ENCODE measurements at places on chromosomes 5 and 9. TPM values are rescaled to one million over a fixed set of nuclear protein-coding genes. Genes with fewer than 3 reads are reported as not detected.
A peak's percentile ranks its signal among the peaks of the same experiment; 100 is the strongest.

- no peaks in the 10 kb centered on the region for H3K4me1 ChIP-seq
- no peak overlapping the region for H3K27ac ChIP-seq
- H3K27me3 ChIP-seq, result peaks cover 1% of the 10 kb centered on the region
- no peak for DNase-seq
Measured at GRCh38 chr5:2141254-2142000, 258.7 kb upstream of the IRX4 start.

DNA sequence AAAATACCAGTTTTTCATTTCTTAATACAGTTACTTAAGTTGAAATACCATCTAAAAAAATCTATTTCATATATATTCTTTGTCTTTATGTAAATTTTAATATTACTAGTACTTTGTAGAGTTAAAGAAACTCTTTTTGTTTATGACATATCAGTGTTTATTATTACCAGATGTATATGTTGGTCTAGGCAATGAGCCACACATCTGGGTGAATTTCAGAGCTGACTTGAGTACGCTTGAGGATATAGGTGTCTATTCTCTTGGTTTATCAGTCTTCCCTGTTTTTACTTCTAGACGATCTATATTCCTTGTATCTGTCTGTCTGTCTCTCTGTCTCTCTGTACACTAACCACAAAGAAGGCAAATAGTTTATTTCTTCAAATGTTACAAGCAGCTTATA lies 2.9 kb downstream of the SMAD5 start:
- H3K27ac ChIP-seq, result no peak overlapping the region
- peaks cover 5% of the 10 kb centered on the region for H3K27me3 ChIP-seq
- no peak for DNase-seq
- peaks cover 40% of the 10 kb centered on the region for H3K4me1 ChIP-seq
- peaks cover 2% of the 10 kb centered on the region for H3K36me3 ChIP-seq

GRCh38 chr5:124839371-124839998 lies 93.0 kb upstream of the ZNF608 start:
- H3K36me3 ChIP-seq, result no peaks in the 10 kb centered on the region
- H3K4me3 ChIP-seq, result no peak overlapping the region
- no peaks in the 10 kb centered on the region for H3K27me3 ChIP-seq
- H3K4me1 ChIP-seq, result no peaks in the 10 kb centered on the region
- DNase-seq, result no peak

- H3K27me3 ChIP-seq, result no peaks in the 10 kb centered on the region
- H3K36me3 ChIP-seq, result no peaks in the 10 kb centered on the region
- H3K4me1 ChIP-seq, result peaks cover 36% of the 10 kb centered on the region
- DNase-seq, result peak; percentile 42
- H3K27ac ChIP-seq, result no peak overlapping the region
Measured at GRCh38 chr5:143699121-143699520, 112.8 kb upstream of the HMHB1 start.

- no peak overlapping the region for H3K27ac ChIP-seq
- H3K27me3 ChIP-seq, result peaks cover 1% of the 10 kb centered on the region
- peaks cover 4% of the 10 kb centered on the region for H3K4me1 ChIP-seq
- H3K36me3 ChIP-seq, result no peaks in the 10 kb centered on the region
- no peak for DNase-seq
Measured at GRCh38 chr9:4138781-4139180, 161.1 kb downstream of the GLIS3 start.

- DNase-seq, result no peak
- no peak overlapping the region for H3K27ac ChIP-seq
- peaks cover 19% of the 10 kb centered on the region for H3K4me1 ChIP-seq
- no peak overlapping the region for H3K4me3 ChIP-seq
Measured at GRCh38 chr5:40571729-40572128, 108.0 kb upstream of the PTGER4 start.

- H3K36me3 ChIP-seq, result no peaks in the 10 kb centered on the region
- no peak overlapping the region for H3K4me3 ChIP-seq
- H3K4me1 ChIP-seq, result no peaks in the 10 kb centered on the region
- no peaks in the 10 kb centered on the region for H3K27me3 ChIP-seq
- no peak for DNase-seq
Measured at GRCh38 chr5:101103874-101104273, 200.8 kb upstream of the ST8SIA4 start.

DNA sequence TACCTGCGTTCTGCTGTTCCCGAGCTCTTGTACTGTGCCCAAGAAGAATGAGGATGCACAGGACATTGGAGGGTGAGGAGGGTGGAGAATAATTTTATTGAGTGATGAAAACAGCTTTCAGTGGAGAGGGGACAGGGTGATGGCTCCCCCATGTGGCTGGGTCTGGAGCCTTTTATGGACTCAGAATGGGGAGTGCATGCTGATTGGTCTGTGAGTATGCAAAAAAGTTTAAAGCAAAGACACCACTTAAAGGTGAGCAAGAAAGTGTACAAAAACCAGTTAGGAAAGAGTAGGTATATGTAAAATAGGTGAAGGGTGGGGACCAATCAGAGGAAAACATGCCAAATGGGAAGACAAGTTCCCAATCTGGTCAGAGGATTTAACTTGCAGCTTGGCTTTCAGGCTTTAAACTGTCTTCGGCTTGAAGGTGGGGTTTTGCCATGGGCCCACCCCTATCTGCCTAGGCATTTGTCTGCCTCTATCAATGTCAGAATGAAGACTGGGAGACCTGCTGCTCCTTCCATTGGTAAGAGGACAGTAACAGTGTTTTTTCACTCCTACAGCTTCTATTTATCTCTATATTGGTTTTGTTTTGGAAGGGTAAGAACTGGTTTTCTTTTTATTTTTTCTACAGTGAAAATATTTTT lies 118.0 kb upstream of the RAI14 start:
- H3K36me3 ChIP-seq, result no peaks in the 10 kb centered on the region
- DNase-seq, result no peak
- H3K27me3 ChIP-seq, result peaks cover 22% of the 10 kb centered on the region
- H3K4me3 ChIP-seq, result no peak overlapping the region
- H3K27ac ChIP-seq, result no peak overlapping the region

- H3K4me1 ChIP-seq, result no peaks in the 10 kb centered on the region
- H3K4me3 ChIP-seq, result no peak overlapping the region
- no peaks in the 10 kb centered on the region for H3K27me3 ChIP-seq
Measured at GRCh38 chr9:119164716-119165115, 204.5 kb downstream of the BRINP1 start.

DNA sequence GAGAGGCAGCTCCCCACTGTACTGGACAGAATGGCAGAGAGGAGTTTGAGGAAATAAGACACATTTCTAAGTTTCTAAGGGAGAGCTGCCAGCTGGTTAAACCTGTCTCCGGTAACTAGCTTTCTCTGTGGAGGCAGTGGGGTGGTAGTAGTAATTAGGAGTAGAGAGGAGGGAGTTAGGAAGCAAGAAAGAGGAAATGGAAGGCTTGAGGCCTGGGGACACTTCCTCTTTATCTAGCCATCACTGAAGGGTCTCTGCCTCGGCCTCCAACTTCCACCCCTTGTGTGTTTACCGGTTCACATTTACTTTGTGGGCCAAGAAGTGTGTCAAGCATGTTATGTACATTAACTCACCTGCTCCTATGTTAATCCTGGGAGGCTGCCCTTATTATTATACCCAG lies 462.2 kb upstream of the DMAC1 start:
- no peak overlapping the region for H3K4me3 ChIP-seq
- H3K27me3 ChIP-seq, result no peaks in the 10 kb centered on the region
- no peaks in the 10 kb centered on the region for H3K4me1 ChIP-seq
- no peaks in the 10 kb centered on the region for H3K36me3 ChIP-seq
- no peak overlapping the region for H3K27ac ChIP-seq
- DNase-seq, result no peak

DNA sequence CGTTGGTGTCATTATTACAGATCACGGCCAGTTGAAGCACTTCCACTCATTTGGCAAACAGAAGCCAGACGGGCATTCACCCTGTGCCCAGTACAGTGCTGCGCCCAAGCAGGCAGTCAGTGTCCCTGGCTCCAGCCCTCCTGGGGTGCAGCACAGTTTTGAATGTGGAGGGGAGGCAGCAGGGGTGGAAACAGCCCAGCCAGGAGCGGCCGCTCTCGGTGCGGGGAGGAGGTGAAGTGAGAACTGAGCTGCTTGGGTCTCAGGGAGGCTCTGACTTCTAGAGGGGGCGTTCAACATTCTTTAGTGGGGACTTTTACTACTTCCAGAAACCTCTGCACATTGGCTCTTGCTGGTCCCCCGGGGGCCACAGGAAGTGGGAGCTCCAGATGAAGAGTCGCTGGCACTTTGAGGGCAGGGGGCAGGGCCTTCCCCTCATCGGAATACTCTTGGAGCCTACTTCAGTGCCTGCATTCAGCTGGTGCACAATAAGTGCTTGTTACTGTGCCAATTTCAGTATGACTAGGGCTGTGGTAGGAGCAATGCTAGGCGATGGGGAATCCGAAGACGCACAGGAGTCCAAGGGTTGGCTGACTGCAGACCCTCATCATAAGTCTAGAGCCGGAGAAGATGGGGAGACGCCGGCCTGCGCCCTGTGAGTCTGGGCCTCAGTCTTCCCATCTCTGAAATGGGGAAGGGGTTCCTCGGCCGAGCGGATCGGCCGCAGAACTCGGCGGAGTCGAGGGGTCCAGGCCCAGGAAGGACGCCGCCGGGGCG lies 492 bp upstream of the NEK6 start:
- H3K36me3 ChIP-seq, result peaks cover 6% of the 10 kb centered on the region
- peak; percentile 39 for DNase-seq
- H3K27me3 ChIP-seq, result peaks cover 41% of the 10 kb centered on the region
- H3K27ac ChIP-seq, result peak overlapping the region; percentile 88

GRCh38 chr5:169006842-169007790 lies 293.8 kb downstream of the SLIT3 start:
- H3K36me3 ChIP-seq, result no peaks in the 10 kb centered on the region
- no peaks in the 10 kb centered on the region for H3K4me1 ChIP-seq
- no peak overlapping the region for H3K27ac ChIP-seq
- peaks cover 8% of the 10 kb centered on the region for H3K27me3 ChIP-seq

DNA sequence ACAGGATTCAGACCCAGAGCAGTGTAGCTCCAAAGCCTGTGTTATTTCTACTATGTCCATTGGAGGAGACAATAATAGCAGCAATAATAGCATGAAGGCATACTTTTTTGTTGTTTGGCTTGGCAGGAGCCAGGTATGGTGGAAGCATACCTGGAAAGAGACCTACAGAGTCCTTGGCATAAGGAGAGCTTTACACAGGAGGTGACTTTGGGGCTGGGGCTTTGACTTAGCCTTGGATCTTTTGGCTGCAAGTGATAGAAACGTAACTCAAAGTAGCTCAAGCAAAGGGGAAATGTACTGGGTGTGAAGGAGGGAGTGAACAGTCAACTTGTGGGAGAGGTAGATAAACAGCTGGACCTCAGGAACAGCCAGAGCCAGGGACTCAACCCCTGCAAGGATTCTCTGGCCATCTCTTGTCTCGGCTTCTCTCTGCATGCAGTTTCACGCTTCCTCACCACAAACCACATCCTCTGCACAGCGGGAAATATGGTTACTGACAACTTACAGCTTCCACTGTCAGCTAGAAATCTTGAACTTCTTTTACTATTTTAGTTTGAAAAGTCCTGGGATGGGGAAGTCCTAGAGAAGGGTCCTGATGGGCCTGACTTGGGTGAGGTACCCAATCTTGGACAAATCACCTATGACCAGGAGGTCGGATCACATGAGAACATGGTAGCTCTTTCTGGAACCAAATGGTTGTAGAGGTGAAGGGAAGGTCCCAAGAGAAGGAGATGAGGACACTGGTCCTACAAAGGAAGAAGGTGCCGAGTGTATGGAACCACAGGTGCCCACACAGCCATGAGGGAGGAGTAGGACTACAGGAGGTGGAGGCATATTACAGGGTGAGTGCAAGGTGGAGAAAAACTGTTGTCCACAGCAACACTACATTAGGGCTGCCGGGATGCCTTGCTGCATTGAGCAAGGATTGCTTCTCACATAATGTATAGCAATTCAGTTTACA lies 47.0 kb upstream of the TGFBR1 start:
- DNase-seq, result peak; percentile 94
- peak overlapping the region; percentile 86 for H3K27ac ChIP-seq
- peak overlapping the region; percentile 63 for H3K4me3 ChIP-seq
- H3K27me3 ChIP-seq, result peaks cover 4% of the 10 kb centered on the region
- H3K4me1 ChIP-seq, result peaks cover 63% of the 10 kb centered on the region

DNA sequence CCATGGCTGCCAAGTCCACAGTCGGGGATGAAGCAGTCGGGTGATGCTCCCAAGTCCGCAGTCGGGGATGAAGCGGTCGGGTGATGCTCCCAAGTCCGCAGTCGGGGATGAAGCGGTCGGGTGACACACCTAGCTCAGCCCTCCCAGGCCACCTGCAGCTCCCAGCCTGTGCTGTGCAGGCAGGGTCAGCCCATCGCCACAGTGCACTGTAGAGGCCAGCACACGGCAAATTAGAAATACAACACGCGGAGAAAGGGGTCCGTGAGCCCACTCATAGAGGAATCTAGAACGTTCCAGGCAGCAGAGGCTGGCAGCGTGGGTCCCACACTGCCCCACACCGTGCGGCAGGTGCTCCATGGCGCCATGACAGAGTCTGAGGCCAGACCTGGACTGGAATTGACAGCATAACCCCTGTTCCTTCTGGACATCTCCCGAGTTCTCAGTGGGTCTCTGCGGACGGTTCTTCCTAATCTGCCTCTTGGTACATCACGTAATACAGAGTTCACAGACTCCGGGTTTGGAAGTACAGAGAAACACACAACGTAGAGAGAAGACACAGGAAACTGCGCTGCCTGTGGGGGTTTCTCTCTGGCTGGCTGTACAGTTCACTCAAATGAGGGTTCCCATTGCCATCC lies 7.7 kb upstream of the EXOC3 start:
- no peaks in the 10 kb centered on the region for H3K27me3 ChIP-seq
- H3K27ac ChIP-seq, result no peak overlapping the region
- no peak overlapping the region for H3K4me3 ChIP-seq

GRCh38 chr5:34491251-34491620 lies 164.9 kb upstream of the RAI14 start:
- H3K27ac ChIP-seq, result no peak overlapping the region
- H3K4me3 ChIP-seq, result no peak overlapping the region
- peaks cover 1% of the 10 kb centered on the region for H3K4me1 ChIP-seq

GRCh38 chr5:99129768-99130501 lies 201.1 kb upstream of the CHD1 start:
- no peaks in the 10 kb centered on the region for H3K36me3 ChIP-seq
- peaks cover 5% of the 10 kb centered on the region for H3K27me3 ChIP-seq
- no peak overlapping the region for H3K4me3 ChIP-seq
- no peak overlapping the region for H3K27ac ChIP-seq
- DNase-seq, result no peak

DNA sequence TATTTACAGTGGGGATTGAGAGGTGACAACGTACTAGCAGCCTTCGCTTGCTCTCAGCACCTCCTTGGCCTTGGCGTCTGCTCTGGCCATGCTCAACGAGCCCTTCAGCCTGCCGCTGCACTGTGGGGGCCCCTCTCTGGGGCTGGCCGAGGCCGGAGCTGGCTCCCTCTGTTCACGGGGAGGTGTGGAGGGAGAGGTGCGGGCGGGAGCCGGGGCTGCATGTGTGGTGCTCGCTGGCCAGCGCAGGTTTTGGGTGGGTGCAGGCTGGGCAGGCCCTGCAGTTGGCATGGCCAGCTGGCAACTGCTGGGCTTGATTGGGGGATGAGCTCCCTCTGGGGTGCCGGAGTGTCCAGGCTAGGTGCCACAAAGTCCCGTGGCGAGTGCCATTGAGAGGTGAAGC lies 5.8 kb upstream of the DMRTA1 start:
- no peak overlapping the region for H3K27ac ChIP-seq
- H3K36me3 ChIP-seq, result no peaks in the 10 kb centered on the region
- no peak overlapping the region for H3K4me3 ChIP-seq
- no peaks in the 10 kb centered on the region for H3K4me1 ChIP-seq

CDO1 gene
- 0.18 TPM for total RNA-seq

ACER2 gene
- 1.4 TPM for total RNA-seq

C9 gene
- not detected for total RNA-seq

ZNG1C gene
- total RNA-seq, result 43.7 TPM

ZNF883 gene
- 1.1 TPM for total RNA-seq

JAK2 gene
- 29.0 TPM for total RNA-seq

NIPAL4 gene
- total RNA-seq, result 0.29 TPM

SURF1 gene
- total RNA-seq, result 25.3 TPM

SLC38A9 gene
- 12.0 TPM for total RNA-seq

TMOD1 gene
- 0.60 TPM for total RNA-seq

ARL14EPL gene
- not detected for total RNA-seq

GDF9 gene
- total RNA-seq, result 0.90 TPM
